ENCODE measurements at places on chromosomes 4 and X.
A peak's percentile ranks its signal among the peaks of the same experiment; 100 is the strongest.

DNA sequence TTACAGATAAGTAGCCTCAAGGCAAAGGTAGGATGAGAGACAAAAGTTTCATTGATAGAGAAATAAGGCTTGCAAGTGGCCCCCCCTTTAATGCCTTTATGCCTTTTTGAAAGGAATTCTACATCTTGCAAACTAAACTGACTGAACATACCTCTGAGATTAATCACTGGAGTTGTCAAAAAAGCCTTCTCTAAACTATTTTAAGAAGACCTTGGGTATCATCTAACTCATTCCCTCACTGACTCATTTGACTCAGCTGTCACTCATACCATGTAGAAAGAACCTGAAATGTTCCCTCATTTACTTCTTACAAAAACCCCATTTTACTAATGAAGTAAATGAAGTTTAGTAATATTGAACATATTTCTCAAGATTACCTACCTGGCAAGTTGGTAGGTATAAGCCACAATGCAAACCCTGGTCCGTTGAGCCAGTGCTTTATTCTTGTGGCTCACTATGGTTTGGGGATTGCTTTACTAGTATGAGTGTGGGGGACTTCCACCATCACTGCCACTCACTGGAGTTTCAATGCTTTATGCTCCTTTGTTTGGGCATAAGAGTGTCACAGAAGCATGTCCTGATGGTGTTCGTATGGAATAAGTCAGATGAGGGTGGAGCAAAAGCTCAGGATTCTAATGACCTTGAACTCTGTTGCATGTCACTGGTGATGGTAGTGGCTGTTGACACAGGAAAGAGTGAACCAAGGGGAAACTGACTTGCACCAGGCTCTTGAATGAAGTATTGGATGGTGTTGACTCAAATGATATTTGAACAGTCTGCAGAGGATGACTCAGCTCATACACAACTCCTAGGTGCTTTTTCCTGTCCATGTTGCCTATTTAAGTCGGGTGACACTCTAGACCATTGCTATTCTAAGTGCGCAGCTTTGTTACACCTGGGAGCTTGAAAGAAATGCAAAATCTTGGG, 305.5 kb upstream of the EMCN start:
- DNase-seq = peak; percentile 15

GRCh38 chr4:114310296-114310925, 288.2 kb upstream of the UGT8 start:
- DNase-seq = no peak

DNA sequence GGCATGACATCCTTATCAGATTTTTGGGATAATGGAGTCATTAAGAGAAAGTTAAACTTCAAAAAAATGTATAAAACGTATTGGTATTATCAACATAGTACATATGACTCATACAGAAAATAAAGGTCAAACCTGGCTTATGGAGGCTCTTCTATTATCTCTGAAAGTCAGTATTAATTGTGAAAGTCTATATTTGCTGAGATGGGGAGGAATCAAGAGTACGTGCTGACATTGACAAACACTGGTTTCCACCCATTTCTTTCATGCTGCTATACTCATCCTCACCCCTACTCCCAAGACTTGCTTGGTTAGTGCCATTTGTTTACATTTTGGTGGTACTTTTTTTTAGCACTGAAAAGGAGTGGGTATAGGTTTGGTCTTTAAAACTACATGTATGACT, 30.8 kb upstream of the PLA2G12A start:
- DNase-seq = no peak

DNA sequence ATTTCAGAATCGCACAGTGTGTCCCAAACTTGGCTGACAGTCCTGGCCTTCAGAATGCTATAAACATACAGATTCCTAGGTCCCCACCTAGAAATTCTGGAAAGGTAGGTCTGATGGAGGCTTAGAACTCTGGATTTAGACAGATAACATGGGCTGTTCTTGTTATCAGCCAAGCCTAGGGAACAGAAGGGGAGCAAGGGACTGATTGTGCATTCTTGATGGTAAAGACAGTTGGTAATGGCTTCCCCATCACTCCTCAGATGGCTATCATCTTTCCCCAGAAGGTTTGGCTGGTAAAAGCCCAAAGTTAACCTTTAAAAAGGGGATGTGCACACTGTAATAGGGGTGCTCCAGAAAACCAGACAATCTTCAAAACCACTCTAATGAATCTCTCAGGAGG, 35.7 kb downstream of the DIPK2B start:
- DNase-seq = no peak

- DNase-seq = no peak
These were observed 33.7 kb downstream of the AMMECR1 start for GRCh38 chrX:110284159-110284558.

GRCh38 chr4:139764686-139765310, 99.2 kb downstream of the MGST2 start:
- DNase-seq = no peak

DNA sequence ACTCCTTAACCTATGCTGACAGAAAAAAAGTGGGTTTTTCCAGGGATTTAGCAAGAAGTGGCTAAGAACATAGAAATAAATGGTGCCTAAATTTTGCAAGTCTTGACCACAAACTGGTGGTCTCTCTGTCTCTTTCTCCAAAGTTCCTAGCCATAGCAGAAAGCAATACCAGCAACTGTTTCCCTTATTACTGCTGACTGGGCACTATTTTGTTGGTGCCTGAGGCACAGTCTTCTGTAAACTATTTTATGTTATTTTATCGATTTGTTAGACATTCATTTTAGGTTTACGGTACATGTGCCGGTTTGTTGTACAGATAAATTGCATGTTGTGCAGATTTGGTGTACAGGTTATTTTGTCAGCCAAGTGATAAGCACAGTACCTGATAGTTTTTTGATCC, 234.6 kb upstream of the TECRL start:
- DNase-seq = no peak

- no peak for DNase-seq
These were observed 1060.6 kb upstream of the GRID2 start for GRCh38 chr4:91243132-91243531.

GRCh38 chr4:3639613-3640586, 107.7 kb upstream of the LRPAP1 start:
- DNase-seq = no peak

DNA sequence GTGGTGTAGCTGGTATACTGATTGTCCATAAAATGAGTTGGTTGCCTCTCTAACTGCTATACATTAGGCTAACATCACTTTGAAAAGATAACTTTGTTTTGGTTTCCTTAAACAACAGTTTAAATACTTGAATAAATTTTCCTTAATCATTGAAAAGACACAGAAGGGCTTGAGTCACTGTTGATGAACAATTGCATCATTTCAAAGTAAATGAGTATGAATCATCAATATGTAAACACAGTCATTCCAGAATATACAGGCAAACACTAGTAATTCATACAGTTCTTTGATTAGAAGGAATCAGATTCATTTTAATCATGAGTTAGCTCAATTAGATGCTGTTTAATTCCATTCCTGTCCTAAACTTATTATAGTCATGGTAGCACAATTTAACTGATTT, 160.6 kb downstream of the AFF2 start:
- no peak for DNase-seq

- DNase-seq = no peak
These were observed 360.8 kb upstream of the CXorf51B start for GRCh38 chrX:146448791-146449190.

DNA sequence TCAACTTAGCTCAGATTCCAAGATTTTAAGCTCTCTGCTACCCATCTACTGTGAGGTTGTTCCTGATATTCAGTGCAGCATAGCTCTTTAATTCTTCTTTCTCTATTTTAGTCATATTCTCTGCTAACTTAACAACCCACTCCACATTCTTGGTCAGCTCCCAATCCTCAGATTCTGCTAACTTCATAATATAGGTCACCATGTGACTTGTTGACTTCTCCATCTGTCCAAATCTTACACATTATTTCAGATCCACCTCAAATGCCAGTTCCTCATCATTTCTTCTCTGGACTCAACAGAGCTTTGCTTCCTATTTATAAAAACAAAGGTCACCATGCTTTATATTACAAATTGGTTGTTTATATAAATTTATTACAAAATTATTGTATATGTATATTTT, 29.3 kb upstream of the RXFP1 start:
- no peak for DNase-seq

DNA sequence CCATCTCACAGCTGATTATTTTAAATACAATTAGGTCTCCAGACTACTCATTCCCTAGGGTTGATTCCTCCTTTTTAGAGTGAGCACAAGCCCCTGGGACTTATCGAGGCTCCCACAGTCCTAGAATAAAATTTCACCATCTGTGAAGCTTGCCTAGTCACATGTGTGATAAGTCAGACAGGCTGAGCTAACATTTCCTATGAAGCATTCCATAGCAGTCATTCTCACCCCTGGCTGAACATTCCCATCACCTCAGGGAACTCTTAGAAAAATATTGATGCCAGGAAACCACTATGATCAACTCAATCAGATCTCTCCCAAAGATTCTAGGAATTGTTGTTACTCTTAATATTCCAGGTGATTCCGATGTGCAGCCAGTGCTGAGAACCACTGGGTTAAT, 37.7 kb downstream of the ARHGEF9 start:
- DNase-seq = no peak
